ENCODE measurements at places on chromosomes 2 and 18. TPM values are rescaled to one million over a fixed set of nuclear protein-coding genes. Genes with fewer than 3 reads are reported as not detected.

ACVR1C gene
- total RNA-seq = 2.2 TPM

SIX3 gene
- not detected for total RNA-seq

RAX gene
- not detected for total RNA-seq

CCDC178 gene
- not detected for total RNA-seq

RBBP8 gene
- total RNA-seq = 63.3 TPM

- no peak overlapping the region for H3K27ac ChIP-seq
- no peak overlapping the region for H3K4me3 ChIP-seq
- no peak for DNase-seq
- H3K4me1 ChIP-seq = no peaks in the 10 kb centered on the region
- no peaks in the 10 kb centered on the region for H3K36me3 ChIP-seq
- no peaks in the 10 kb centered on the region for H3K27me3 ChIP-seq
Measured at GRCh38 chr18:56305583-56305982, 332.8 kb downstream of the TXNL1 start.

- H3K36me3 ChIP-seq = no peaks in the 10 kb centered on the region
- H3K27ac ChIP-seq = no peak overlapping the region
- peaks cover 19% of the 10 kb centered on the region for H3K27me3 ChIP-seq
- no peak for DNase-seq
- H3K4me1 ChIP-seq = no peaks in the 10 kb centered on the region
- no peak overlapping the region for H3K4me3 ChIP-seq
Measured at GRCh38 chr2:10486601-10487079, 38.5 kb upstream of the ODC1 start.

DNA sequence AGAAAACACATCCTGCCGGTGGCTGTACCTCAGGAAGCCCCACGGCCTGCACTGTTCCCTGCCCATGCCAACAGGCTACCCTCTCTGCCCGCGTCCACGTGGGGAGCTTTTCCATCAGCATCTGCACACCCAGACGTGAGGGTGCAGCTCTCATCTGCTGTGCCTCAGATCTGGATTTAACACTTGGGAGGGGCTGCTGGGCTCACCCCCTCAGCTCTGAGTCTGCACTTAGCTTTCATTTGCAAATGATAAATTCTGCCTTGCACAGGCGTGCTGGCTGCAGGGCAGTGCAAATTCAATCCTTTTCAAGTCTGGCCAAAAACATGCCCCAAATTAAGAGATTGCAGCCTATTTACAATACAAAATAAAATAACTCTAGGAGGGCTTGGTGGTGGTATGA, 245.7 kb downstream of the TWIST2 start:
- DNase-seq = no peak
- H3K36me3 ChIP-seq = peaks cover 3% of the 10 kb centered on the region
- no peaks in the 10 kb centered on the region for H3K27me3 ChIP-seq
- no peak overlapping the region for H3K4me3 ChIP-seq
- no peaks in the 10 kb centered on the region for H3K4me1 ChIP-seq

- DNase-seq = no peak
- H3K27ac ChIP-seq = no peak overlapping the region
- peaks cover 8% of the 10 kb centered on the region for H3K36me3 ChIP-seq
- H3K27me3 ChIP-seq = peaks cover 1% of the 10 kb centered on the region
- no peak overlapping the region for H3K4me3 ChIP-seq
- H3K4me1 ChIP-seq = peaks cover 7% of the 10 kb centered on the region
Measured at GRCh38 chr2:195608768-195609454, 48.1 kb upstream of the SLC39A10 start.

GRCh38 chr2:86038291-86039081, 67.2 kb downstream of the POLR1A start:
- DNase-seq = peak; percentile 87
- peak overlapping the region; percentile 99 for H3K27ac ChIP-seq
- peaks cover 88% of the 10 kb centered on the region for H3K4me1 ChIP-seq
- H3K36me3 ChIP-seq = peaks cover 55% of the 10 kb centered on the region
- peak overlapping the region; percentile 57 for H3K4me3 ChIP-seq
- no peaks in the 10 kb centered on the region for H3K27me3 ChIP-seq

All from activated CD4-positive, alpha-beta T cell treated with anti-CD3 and anti-CD28 coated beads, Interleukin-2, amount 10 ng/mL, durations not matched to agents 7 days and 5 days (primary cell).